ENCODE measurements at places on chromosomes 7 and 10.

GRCh38 chr10:24866604-24867583 is 85.5 kb downstream of the PRTFDC1 start:
- DNase-seq: no peak

GRCh38 chr7:40455485-40455884 is 320.7 kb downstream of the SUGCT start:
- no peak for DNase-seq

GRCh38 chr10:84117686-84118394 is 21.5 kb upstream of the GHITM start:
- no peak for DNase-seq

DNA sequence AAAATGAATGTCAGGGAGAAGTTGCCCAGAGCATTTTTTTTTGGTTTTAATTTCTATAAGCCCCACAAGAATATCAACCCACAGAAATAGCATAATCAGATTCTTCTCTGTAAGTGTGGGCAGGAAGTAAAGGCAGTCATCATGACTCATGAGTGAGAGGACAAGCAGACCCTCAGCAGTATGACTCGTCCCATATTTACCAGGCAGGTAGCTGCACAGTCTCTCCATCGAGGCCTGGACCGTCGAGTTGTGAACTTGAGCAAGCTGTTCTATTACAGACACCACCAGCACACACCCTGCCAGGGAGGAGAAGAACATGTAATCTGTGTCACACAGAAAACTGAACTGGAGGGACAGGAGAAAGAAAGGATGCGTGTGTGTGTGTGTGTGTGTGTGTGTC is 37.8 kb downstream of the AOAH start:
- DNase-seq: peak; percentile 65

- no peak for DNase-seq
Observed at GRCh38 chr7:69349291-69349690, 249.0 kb upstream of the AUTS2 start.

- no peak for DNase-seq
Observed at GRCh38 chr7:139648941-139649425, 125.5 kb downstream of the CLEC2L start.

DNA sequence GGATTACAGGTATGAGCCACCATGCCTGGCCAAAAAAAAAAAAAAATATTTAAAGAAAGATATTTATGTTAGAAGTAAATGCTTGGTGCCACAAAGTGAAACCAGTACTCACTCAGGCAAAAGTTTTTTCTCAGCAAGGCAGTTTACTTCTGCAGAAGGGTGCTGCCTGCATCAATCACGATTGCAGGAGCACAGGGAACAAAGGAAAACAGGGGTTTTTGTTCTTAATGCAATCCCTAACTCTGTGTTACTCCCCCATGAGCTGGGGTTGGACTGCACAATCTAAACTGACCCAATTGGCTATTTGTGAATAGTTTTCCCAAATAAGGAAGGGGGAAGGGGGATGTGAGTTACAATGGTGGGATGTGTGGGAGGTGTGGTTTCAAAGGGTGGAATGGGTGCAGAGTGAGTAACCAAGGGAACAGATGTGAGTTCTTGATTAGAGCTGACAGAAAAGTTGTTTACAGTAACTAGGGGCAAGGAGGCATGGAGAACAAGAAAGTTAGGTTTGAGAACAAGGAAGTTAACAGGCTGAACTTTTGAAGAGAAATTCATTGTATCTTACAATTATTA is 255.4 kb downstream of the TYW1 start:
- DNase-seq: no peak

DNA sequence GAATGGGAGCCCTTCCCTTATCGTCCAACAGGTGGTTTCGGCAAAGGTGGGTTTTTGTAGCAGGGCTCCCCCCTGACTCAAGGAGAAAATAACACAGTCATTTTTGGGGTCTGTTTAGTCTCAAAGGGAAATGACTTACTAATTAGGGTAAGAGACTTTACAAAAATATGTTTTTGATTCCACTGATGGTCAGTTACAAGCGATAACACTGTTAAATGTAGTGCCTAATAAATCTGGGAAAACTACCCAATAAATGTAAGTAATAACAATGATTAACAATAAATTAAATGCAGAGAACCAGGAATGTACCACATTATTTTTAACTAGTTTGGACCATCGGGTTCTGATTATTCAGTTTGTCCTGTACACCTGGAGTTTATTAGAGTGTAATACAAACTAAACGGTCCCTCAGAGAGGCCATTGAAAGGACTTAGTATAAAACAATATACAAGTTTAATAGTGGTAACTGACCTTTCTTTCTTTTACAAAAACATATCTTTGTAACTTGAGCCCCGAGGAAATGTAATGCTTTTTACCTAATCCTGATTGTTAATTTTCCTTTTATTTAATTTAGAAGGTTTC is 216.2 kb upstream of the HABP2 start:
- DNase-seq: no peak

GRCh38 chr7:128031901-128032604 is 816 bp upstream of the LRRC4 start:
- DNase-seq: no peak

- DNase-seq: no peak
Observed at GRCh38 chr7:22094413-22095342, 149.0 kb upstream of the CDCA7L start.

DNA sequence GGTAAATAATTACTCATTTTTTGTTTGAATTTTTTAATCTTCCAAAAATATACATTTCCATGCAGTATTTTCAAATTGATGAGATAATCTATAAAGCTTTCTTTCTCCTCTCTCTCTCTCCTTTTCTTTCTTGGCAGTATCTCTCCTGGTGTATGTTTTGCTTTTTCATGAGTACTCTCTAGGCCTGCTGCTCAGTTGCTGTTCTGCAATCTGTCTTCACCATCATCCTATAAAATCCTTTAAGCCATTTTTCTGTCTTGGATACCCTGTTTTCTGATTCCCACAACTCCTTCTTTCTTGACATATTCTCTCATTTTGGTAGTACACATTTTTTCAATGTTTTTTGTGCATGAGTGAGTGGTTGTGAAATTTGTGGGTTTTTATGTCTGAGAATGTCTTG is 1558.1 kb upstream of the LRRTM3 start:
- DNase-seq: no peak

GRCh38 chr7:1074593-1075431 is 13.1 kb upstream of the GPER1 start:
- no peak for DNase-seq

DNA sequence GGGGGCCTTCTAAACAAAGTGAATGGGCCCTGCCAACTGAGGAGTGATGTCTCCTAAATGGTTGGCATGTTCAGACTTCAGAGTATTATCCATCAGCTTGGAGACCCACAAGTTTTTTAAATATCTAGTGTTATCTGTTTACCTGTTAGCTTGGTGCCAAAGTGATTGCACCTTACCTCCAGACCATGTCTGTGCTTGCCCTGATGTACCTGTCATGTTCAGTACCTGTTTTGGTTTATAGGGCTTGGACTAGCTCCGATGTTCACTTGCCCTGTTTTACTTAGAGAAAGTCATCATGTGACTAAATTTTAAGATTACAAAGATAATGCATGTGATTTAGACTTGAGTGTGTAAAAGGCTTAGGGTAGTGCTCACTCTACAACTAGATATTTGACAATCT is 67.7 kb downstream of the CNNM2 start:
- no peak for DNase-seq

GRCh38 chr7:147650991-147651390 is 939.6 kb upstream of the C7orf33 start:
- DNase-seq: no peak

GRCh38 chr7:105808703-105809590 is 67.5 kb downstream of the ATXN7L1 start:
- peak; percentile 56 for DNase-seq

- DNase-seq: peak; percentile 49
Observed at GRCh38 chr10:89213191-89213808, 6.2 kb upstream of the CH25H start.

DNA sequence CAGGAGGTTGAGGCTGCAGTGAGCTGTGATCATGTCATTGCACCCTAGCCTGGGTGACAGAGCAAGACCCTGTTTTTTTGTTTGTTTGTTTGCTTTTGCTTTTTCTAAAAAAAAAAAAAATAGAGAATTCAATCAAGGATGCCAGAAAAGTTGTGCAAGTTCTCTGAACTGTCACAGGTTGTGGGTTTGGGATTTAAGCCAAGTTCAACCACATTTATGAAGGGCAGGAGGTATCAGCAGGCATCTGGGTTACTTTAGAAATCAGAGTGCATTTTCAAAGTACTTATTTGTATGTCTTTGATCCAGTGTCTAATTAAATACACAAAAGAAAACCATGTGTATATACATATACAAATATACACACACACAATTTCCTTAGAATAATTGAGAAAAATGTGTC is 151.2 kb upstream of the MINDY3 start:
- DNase-seq: no peak

DNA sequence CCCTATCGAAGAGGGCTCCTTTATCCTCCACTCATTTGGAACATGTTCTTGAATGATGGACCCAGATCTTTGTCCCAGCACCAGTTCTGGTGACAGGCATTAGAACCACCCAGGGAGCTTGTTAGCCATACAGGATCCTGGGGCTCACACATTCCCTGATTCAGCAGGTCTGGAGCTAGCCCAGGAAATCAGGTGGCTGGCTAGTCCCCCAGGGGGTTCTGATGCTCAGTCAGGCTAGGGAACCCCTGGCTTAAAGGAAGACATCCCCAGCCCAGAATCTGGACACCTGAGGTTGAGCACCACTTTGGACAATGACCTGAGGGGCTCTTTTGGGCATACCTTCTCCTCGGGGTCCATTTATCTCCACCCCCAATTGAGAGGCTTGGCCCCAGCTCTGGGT is 37.0 kb upstream of the NANOS1 start:
- no peak for DNase-seq

- no peak for DNase-seq
Observed at GRCh38 chr10:32143302-32143847, 87.2 kb upstream of the KIF5B start.

GRCh38 chr10:35986756-35987502 is 344.8 kb upstream of the FZD8 start:
- no peak for DNase-seq

DNA sequence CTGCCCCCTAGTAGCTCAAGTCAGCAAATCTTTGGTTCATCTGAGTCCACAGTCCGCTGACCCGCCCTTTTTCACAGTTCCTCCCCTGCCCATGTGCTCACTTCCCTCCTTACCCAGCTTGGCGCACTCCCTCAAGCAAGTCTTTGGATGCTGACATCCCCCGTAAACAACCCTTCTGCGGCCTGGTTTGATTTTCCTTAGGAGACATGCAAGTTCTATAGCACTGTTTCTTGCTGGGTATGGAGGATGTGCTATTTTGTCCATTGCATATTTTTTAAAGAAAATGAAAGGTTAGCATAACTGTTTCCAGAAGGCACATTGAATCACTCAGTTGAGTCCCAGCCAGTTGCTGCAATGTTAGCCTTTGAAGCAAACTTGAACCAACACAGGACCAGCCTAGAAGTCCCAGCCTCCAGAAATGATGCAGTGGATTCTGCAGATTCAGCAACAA is 38.2 kb downstream of the HTRA1 start:
- no peak for DNase-seq

DNA sequence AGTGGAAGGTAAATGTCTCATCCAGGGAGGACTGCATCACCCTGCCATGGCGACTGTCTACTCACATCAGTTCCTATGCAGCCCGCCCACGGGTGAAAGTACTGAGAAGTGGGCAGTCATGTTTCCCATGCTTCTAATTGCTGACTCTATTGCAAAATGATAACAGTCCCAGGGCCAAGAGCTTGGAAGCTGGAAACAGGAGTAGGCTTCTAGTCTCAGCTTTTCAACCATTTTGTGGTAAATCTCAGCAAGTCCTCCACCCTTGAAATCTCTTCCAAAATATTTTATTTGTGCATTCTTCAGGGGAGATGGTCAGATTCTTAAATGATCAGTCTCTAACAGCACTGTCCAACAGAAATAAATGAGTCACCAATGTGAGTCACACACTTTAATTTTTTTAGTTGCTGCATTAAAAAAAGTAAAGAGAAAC is 48.1 kb upstream of the TARP start:
- no peak for DNase-seq

DNA sequence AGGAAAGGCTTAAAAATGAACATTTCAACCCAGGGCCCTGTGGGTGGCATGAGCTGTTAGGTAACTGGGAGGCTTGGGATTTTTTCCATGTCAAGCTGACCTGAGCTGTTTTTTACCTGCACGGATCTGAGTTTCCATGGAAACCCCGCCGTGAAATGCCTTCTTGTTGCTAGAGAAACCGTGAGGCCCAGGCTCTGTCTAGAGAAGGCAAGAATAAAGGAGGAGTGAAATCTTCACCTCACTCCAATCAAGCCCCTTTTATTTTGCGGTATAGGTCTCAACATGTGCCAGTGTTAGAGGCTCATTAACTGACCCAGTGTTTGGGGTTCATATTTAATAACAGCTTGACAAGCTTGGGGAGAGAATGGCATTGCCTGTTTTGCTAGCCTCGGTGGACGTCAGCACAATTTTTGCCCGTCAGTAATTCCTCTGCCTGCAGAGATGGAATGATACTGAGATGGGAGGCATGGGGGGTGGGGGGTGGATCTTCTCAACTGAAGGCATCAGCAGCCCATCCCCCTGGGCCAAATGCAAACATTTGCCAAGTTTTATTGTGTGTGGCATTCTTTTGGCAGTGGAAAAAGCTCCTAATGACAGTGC is 48.9 kb upstream of the PDCD4 start:
- DNase-seq: no peak

DNA sequence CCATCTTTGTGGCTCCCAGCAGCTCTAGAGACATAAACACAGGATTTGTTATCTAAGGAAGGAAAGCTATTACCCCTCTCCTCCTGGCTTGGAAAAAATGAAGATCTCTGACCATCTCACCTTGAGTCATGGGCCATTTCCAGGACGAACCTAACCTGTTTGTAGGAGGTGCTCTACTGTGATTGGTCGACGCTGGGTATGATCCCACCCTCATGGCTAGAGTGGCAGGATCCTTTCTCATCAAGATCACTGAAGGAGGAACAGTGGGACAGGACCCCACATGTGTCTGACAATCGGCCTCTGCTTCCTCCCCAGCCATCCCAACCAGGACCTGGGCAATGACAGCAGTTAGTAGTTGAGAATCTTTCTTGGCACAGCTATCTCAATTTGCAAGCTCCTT is 144.1 kb downstream of the EMX2 start:
- DNase-seq: no peak
